Activated T-cell treated with anti-CD3 and anti-CD28 coated beads for 24 hours (primary cell): ENCODE measurements at places on chromosomes 12 and 14.

DNA sequence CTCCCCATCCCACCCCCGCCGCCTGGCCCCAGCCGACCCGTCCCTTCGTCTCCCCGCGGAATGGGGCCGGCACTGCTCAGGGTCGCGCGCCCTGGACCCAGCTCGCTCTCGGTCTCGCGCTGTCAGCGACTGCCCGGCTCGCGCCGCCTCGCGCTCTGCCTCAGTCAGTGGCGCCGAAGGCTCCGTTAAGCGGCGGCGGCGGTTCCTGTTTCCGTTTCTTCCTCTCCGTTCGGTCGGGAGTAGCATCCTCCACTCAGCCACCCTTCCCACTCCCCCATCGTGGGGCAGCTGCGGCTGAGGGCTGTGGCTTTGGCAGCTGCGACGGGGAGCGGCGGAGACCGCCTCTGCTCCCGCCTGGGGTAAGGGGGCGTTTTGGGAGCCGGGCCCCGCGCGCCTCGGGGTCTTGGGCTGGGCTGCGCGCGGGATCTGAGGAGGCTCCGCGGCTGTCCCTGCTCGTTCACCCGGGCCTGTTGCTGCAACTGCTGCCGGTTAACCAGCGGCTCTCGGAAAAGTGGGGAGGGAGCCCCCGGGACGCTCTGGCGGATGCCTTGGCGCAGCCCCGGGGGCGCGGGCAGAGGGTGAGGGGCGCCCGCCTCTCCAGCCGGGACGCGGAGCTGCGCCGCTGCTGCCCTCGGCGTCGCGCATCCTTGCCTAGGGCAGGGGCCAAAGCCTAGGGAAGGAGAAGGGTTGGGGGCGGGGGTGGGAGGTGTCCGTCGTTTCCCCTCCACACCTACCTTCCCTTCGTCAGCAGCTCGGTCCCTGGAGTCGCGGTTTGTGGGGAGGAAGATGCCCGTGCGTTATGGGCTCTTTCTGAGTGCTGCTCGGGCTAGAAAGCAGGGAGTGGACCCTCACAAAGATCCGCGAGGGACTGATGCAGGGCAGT is 567 bp downstream of the FUT8 start:
- DNase-seq = no peak

GRCh38 chr14:63542231-63542999 is 762 bp downstream of the PPP2R5E start:
- DNase-seq = no peak

- DNase-seq = no peak
Measured at GRCh38 chr12:59603754-59604153, 7.9 kb downstream of the SLC16A7 start.

GRCh38 chr14:90454041-90455000 is 57.5 kb downstream of the CALM1 start:
- DNase-seq = no peak

GRCh38 chr12:89863968-89864367 is 155.3 kb upstream of the ATP2B1 start:
- DNase-seq = no peak

- DNase-seq = no peak
Measured at GRCh38 chr14:102185360-102185759, 45.7 kb downstream of the WDR20 start.

DNA sequence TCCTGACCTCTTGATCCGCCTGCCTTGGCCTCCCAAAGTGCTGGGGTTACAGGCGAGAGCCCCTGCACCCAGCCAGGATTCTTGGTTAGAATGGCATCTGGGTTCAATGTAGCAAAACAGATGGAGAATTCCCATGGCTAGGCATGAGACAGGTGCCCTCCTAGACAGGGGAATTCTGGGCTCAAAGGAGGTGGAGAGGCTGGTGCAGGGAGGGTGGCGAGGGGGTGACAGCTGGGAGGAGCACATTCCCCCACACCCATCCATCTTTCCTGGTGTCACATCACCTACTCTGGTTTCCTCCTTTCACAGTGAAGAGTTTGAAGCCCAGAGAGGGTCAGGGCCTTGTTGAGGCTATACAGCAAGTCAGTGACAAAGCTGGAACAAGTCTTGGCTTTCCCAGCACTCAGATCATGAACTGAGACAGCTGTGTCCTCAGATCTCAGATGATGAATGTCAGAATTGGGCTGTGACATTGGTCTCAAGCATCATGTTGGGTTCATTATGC is 2.8 kb downstream of the SERPINA1 start:
- DNase-seq = no peak

DNA sequence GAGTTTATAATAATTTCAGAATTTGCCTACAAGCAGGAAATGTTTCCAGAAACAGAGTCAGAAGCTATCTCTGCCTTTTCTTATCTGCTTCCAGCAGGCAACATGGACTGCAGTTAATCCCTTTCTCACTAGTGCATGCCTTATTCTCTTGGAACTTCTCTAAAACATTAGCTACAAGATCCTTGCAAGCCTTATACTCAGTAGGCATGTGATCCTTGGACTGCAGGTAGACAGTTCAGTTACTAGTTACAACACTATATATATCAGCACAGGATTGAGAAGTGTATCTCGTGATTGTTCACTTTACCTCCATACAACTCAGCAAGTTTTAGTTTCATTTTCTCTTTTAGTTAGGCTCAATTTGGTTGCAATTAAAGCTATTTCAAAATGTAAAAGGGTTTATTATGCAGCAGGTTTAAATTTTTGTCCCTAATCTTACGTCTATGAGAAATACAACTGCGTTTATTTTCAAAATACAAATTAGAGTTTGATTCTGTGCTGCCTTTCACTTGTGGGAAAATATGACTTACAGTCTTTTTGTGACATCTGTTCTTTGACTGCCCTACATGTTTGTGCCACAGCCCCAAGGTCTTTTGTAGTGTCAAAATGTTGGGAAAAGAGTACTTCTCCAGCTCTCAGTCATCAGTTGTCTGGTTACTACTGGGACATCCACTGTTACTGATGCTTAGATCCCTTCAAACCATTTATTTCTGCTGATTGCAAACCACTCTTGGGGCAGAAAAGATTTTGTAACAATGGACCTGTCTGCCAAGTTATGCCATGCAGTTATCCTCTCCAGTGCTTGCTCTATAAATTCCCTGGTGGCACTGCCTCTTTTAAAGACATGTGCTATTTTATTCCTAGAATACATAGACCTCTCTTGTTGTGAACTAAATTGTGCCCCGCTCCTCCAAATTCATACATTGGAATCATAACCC is 709.0 kb upstream of the FOXG1 start:
- no peak for DNase-seq

- no peak for DNase-seq
Measured at GRCh38 chr14:97298331-97298730, 501.1 kb downstream of the VRK1 start.

DNA sequence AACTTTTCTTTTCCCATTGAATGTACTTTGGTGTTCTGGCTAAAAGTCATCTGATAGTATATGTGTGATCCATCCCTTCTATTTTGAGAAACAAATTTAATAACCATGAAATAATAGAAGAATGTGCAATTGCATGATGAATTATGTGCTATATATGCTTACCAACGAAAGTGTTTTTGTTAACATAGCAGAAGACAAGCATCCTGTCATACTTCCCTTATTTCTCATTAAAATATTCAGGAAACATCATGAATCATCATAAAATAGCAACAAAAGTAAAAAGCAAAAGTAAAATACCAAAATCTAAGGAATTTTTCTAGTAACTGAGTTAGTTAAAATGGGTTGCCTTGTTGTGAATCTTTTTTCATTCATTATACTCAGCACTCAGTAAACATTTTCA is 409.0 kb upstream of the PDE3A start:
- no peak for DNase-seq

- no peak for DNase-seq
Measured at GRCh38 chr12:43937947-43938346, 102.1 kb downstream of the TMEM117 start.

GRCh38 chr14:32050878-32051277 is 26.2 kb upstream of the ARHGAP5 start:
- no peak for DNase-seq
